HT1080 (cell line): ENCODE measurements at places on chromosomes 5 and 9. TPM values are rescaled to one million over a fixed set of nuclear protein-coding genes. Genes with fewer than 3 reads are reported as not detected.
A peak's percentile ranks its signal among the peaks of the same experiment; 100 is the strongest.

DNA sequence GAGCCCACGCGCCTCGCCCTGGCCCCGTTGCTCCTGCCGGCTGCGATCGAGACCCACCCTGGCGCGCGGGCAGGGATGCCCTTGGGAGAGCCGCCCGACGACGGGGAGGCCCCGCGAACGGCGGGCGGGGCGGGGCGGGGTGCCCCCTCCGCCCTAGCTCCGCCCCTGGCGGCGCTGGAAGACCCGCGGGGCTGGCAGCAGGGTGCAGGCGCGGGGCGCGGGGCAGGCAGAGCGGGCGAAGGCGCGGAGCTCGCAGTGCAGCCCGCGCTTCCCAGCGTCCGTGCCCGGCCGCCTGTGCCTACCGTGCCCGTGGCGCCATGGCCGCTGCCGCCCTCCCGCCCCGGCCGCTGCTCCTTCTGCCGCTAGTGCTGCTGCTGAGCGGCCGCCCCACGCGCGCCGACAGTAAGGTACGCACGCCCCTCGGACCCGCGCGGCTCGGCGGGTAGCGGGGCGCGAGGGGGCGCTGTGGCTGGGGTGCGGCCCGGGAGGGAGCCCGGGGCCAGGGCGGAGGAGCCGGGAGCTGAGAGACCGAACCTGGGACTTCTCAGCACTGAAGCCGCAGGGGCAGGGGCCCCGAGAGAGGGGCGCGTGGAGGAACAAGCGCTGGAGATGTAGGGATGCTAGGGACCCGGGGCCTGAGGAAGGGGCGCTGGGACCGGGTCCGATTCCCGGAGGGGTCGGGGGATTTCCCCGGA is at the start of gene OLFML2A:
Gene OLFML2A, plus strand, starts transcription at position 180 of the 695 bp plus-strand sequence. Its CDS starts 138 bp downstream, at position 318.
- no peak for DNase-seq

GRCh38 chr9:35225677-35226076 is 63.9 kb downstream of the UNC13B start:
- DNase-seq = no peak

- DNase-seq = no peak
Observed at GRCh38 chr5:168482361-168482760, 3.9 kb upstream of the RARS1 start.

The PAEP gene
- total RNA-seq = 15.7 and 17.5 TPM in 2 replicates

The IFNK gene
- total RNA-seq = not detected in 2 replicates

The MUSK gene
- total RNA-seq = not detected in 2 replicates

GRCh38 chr5:171615705-171616640 is 169.6 kb upstream of the SMIM23 start:
- no peak for DNase-seq

DNA sequence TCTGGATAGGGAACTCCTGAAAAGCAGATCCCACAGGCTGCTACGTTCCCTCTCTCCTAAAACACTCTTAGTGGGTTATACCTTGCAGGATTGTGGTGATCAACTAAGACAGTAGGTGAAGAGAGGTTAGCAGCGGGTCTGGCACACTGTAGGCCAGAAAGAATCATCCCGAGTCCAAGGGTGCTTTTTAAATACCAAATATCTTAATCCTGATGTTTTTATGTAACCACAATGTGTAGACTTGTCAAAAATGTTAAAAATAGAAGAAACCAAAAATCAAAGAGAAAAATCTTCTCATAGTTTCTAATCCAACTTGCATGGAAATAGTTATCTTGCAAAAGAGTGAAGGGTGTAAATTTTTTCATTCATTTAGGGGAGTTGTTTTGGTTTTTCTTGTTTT is 52.3 kb upstream of the IFNK start:
- DNase-seq = no peak

GRCh38 chr5:81506378-81506777 is 112.4 kb upstream of the ACOT12 start:
- DNase-seq = no peak

- no peak for DNase-seq
Observed at GRCh38 chr5:85538362-85538761, 1079.4 kb upstream of the COX7C start.

DNA sequence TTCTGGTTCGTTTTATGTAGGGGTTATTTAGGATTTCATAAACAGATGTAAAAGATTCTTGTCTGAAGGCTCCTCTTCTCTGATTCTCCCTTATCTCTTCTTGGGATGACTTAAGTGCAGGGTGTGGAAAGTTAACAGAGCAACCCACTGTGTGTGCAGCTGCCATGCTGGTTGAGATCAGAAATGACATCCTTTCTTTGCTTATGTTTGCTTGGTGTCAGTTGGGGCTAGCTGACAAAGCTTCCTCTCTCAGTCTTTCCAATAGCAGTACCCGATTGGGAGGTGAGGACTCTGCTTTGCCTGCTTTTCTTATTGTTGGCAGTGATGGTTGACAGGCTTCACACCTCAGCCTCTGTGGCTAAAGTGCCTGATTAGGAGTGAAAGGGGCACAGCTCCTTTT is 26.5 kb downstream of the OGN start:
- no peak for DNase-seq

GRCh38 chr9:122337556-122337929 is 33.3 kb upstream of the PTGS1 start:
- DNase-seq = no peak

DNA sequence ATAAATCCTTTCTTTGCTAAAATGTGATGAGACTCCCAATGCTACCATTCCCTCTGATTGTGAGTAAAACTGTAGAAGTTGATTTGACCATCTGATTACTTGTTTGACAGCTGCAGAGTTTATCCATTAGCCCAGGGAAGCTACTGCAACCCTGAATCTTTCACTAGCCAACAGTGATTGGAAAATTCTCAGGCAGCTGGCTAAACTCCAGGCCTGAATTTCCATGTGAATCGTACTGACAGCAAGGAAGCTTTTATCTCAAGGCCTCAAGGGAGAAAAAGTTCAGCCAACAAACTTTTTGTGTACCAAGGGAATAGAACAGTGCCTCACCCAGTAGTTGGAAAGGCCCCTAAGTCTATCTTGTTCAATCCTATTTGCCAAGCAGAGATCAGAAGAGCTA is 246.7 kb upstream of the TRPM3 start:
- no peak for DNase-seq

- no peak for DNase-seq
Observed at GRCh38 chr5:139694556-139695177, 46.5 kb downstream of the CXXC5 start.

DNA sequence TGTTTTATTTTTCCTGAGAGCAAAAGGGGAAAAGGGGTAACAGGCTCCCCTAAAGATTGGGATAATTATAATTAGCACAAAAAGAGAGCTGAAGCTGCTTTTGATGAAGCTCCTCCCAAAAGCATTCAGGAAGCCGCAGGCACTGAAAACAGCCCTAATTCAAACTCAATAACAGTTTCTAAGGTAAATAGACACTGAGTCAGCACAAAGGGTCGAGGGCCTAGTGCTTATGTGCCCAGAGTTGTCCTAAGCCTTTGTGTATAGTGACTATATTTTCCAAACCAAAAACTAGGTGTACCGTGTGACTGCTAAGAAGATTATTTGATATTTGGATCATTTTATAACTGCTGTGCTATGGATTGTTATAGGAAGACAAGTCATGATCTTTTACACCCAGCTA is 67.7 kb downstream of the HMHB1 start:
- DNase-seq = no peak

The ANKRD20A1 gene
- total RNA-seq = 11.8 and 12.3 TPM in 2 replicates

The FOXD4L4 gene
- total RNA-seq = 0.14 and 0.70 TPM in 2 replicates

- DNase-seq = no peak
Observed at GRCh38 chr5:1634337-1634661, 110.5 kb upstream of the LPCAT1 start.

The ZNF354C gene
- total RNA-seq = 1.7 and 1.9 TPM in 2 replicates

The OR1J2 gene
- total RNA-seq = 0.17 TPM in 1 of 2 replicates, not detected in the other

The CDKN2B-AS1 gene
- 2.7 and 3.8 TPM in 2 replicates for total RNA-seq

DNA sequence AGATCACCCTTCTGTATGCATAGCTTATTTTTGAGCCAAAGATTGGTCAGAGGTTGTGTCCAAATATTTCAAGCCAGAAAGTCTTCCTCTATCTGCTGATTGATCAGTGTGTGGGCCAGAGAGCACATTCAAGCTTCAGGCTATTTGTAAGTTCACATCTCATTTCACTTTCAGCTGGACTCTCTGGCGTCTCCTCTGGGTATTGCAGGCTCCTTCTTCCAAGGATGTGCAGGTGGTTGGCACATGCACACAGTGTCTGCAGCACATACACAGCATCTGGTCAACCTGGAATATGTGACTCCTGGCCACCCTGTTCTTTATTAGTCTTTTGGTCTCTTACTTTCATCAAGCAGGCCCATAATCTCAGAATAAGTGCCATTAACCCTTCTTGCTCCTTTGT is 516.1 kb downstream of the ANXA1 start:
- DNase-seq = peak; percentile 8

The ZDHHC11B gene
- 0.40 TPM in 1 of 2 replicates, not detected in the other for total RNA-seq

GRCh38 chr9:25864509-25864908 is 186.3 kb upstream of the TUSC1 start:
- peak; percentile 60 for DNase-seq

The HRCT1 gene
- total RNA-seq = 2.4 and 3.2 TPM in 2 replicates

- peak; percentile 92 for DNase-seq
Observed at GRCh38 chr9:124779368-124780059, 2.6 kb downstream of the OLFML2A start.

The AJM1 gene
- 0.87 and 1.5 TPM in 2 replicates for total RNA-seq

The SPOCK1 gene
- total RNA-seq = 21.7 and 38.5 TPM in 2 replicates

GRCh38 chr5:171989946-171990712 is 16.3 kb downstream of the FBXW11 start:
- no peak for DNase-seq

DNA sequence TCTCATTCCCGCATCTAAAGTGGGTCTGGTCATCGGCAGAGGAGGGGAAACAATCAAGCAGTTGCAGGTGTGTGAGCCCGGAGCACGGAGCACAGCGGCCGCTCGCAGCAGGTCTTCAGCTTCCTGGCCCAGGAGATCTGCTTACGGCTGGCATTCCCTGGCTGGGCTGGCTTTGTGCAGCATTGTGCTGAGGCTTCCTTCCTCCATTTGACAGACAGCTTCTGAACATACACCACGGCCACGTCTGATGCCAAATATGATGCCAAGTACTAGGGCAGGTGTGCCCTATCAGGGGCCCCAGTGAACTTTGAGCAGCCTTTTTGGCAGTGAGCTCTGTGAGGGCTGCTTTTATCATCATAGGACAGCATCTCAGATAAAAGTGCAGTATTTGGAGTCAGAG is 37.1 kb downstream of the FUBP3 start:
- DNase-seq = no peak

The BTNL3 gene
- not detected in 2 replicates for total RNA-seq

GRCh38 chr5:66929995-66930394 is 266.6 kb downstream of the CD180 start:
- no peak for DNase-seq

DNA sequence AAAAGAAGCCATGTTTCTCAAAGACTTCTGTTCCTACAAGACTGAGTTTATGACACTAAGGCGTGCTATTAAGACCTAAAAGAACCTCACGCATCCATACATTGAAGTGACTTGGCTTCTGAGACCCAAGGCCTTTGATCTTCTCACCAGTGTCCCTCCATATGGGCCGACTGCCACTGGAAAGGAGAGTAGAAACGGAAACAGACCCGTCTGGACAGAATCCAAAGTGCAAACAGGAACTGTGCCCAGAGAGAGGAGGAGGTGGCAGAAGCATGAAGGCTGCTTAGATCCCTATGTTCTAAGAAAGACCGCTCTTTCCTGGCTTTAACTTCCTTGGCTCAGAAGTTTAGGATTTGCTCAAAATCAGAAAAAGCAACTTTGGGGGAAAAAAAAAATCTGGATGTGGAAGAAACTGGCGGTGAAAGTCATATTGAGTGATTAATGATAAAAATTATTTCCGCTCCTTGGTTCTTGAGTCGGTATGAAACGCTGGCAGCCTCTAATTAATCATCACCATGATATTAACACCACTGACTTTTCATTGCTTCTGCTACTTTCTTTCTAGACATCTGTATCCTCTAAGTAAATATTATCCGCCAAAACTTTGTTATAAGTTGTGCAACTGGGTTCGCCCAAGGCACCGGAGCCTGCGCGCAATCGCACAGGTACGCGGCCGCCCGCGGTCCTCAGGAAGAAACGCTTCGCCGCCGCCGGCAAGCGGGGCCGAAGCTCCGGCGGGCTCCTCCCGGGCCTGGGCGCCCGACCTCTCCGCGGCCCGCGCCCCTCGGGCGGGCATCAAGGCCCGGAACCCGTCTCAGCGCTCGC is 726 bp downstream of the DAP start:
- peak; percentile 70 for DNase-seq

The LHX6 gene
- 0.77 and 1.4 TPM in 2 replicates for total RNA-seq

GRCh38 chr5:61342071-61342501 is 10.0 kb downstream of the ZSWIM6 start:
- DNase-seq = peak; percentile 76

DNA sequence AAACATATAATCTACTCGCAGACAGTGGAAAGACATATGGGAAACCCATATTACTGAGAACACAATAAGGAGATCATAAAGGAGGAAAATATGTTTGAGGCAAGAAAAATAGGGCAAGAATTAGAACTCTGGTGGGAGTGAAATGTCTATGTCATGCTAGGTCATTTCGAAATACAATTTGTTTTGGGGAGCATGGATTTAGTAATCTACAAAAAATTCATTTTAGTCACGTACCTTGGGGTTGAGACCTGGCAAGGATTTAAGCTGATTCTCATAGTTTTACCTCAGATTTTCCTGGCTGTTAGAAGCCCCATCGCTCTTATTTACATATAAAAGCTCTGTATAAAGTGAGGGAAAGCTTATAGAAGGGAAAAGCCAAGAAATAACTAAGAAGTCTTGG is 11.5 kb upstream of the CSNK1G3 start:
- no peak for DNase-seq

The DMRT3 gene
- total RNA-seq = not detected in 2 replicates

- DNase-seq = no peak
Observed at GRCh38 chr5:24693609-24694008, 48.8 kb upstream of the CDH10 start.

- peak; percentile 50 for DNase-seq
Observed at GRCh38 chr5:112757468-112758208, 20.0 kb downstream of the APC start.

DNA sequence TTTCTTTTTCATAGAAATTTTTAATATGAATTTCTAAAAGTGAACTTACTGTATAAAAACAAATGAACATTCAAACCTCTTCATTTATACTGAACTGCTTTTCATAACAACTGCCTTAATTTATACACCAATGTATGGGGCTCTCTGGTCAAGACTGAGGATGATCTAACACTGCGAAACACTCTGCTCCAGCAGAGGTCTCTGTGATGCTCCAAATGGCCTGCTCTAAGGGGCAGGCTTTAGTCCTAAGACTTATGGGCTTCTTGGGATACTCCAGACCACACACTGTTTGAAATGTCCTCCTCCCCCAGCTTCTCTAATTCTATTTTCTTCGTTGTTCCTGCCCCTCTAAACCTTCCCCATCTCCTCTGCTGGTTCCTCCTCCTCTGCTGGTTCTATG is 58.5 kb downstream of the LIFR start:
- peak; percentile 13 for DNase-seq

The TMEM171 gene
- not detected in 2 replicates for total RNA-seq

GRCh38 chr9:135320943-135321342 is 158.6 kb upstream of the PPP1R26 start:
- no peak for DNase-seq

The SSNA1 gene
- total RNA-seq = 101 and 138 TPM in 2 replicates

- no peak for DNase-seq
Observed at GRCh38 chr5:59354274-59354673, 539.3 kb downstream of the PDE4D start.

- DNase-seq = no peak
Observed at GRCh38 chr5:1515311-1515920, 8.3 kb downstream of the LPCAT1 start.

The PPP2CA gene
- 224 and 287 TPM in 2 replicates for total RNA-seq

The TICAM2 gene
- total RNA-seq = 2.4 and 2.7 TPM in 2 replicates
